GM04504 (cell line): ENCODE measurements at places on chromosomes 1 and 21.

- no peak for DNase-seq
Measured at GRCh38 chr1:71053146-71053545, 5.5 kb upstream of the PTGER3 start.

GRCh38 chr1:41122851-41123518, 101.5 kb upstream of the SLFNL1 start:
- DNase-seq = peak; percentile 68

DNA sequence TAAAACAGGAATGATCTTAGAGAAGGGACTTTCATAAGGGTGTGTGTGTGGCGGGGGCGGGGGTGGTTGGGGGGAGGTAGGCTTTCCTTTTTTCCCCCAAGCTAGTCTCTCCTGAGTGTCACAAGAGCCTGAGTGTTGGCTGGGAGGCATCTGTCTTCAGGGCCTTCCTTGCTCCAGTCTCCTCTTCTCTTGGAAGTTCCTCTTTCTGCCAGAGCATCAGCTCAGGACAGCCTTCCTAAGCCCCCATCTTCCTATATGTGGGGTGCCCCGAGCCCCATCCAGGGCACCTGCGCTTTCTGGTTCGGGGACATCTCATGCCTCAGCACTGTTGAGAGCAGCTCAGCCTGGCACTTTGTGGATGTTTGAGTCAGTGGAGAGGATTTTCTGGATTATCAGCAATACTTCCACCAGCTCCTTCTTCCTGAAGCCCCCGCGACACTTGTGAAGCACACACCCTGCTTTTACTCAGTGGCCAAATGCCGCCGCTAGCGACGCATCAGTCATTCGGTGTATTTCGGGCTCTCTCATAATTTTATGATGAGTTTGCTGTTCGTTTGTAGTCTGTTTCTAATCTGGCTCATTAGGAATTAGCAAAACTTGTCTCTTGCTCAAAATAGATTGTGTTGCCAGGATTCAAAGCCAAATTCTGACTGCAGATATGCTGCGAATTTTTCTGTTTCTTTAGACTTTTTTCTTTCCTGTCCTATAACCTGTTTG, 61.7 kb downstream of the GALNT2 start:
- no peak for DNase-seq

DNA sequence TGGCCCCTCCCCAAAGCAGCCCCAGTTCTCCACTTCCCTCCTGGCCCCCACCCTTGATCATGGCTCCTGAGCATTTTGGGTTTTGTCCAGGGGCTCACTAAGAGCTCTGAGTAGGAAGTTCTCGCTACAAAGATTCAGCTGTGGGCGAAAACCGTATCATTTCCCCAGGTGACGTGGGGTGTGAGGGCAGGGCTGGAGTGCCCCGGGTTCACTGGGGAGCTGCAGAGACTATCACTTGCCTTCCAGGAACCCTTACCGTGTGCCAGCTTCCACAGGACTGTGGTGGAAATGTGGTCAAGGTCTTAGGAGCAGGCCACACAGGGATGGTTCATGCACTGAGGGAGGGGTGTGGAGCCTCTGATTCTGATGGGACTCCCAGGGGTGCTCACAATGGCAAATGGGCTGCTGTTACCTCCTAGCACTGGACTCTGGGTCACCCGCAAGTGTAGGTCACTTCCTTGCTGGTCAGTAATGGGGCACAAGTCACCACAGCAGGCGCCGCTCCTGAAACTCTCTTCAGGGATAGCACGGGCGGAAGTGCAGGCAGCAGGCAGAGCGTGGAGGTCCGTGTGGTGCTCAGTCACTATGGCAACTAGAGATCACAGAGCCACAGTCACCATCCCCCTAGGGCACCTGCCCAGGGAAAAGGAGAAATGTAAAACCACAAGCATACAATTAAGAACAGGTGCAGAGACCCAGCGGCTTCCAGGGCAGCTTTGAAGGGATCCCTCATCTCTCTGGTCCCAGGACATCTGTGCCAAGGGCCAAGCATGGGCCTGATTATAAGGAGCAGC, 35.4 kb downstream of the RSPH1 start:
- no peak for DNase-seq

GRCh38 chr21:43763901-43764523, 12.1 kb downstream of the CSTB start:
- no peak for DNase-seq

GRCh38 chr1:241869022-241869421, 21.0 kb downstream of the EXO1 start:
- DNase-seq = no peak

- no peak for DNase-seq
Measured at GRCh38 chr1:212381397-212382035, 33.2 kb downstream of the PACC1 start.

GRCh38 chr1:230749150-230749549, 2.0 kb downstream of the CAPN9 start:
- DNase-seq = no peak

- no peak for DNase-seq
Measured at GRCh38 chr1:207026104-207026534, 6.4 kb downstream of the C1orf116 start.

DNA sequence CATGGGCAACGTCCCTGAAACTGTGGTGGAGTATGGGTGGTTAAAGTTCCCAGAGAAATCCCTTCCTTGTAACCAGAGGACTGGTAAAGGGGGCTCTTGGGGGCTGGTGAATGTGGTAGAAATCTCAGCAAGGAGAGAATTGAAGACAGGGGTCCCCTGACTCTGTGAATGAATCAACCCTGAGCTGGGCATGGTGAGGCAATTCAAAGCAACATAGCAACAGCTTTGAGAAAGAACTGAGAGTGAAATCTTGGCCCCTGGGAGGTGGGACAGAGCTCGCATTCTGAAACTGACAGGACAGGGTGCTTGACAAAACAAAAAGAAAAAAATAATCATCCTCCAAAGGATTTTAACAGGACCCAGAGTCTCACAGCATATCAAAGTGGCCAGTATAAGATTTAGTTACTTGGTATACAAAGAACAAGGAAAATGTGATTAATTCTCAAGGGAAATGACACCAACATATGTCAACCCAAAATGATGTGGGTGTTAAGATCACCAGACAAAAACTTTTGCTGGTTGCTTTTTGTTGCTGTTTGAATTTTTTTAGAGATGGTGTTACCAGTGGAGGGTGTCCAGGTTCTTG, 11.7 kb upstream of the SUMO3 start:
- no peak for DNase-seq

GRCh38 chr21:19922122-19922521, 1076.1 kb upstream of the NCAM2 start:
- DNase-seq = no peak

DNA sequence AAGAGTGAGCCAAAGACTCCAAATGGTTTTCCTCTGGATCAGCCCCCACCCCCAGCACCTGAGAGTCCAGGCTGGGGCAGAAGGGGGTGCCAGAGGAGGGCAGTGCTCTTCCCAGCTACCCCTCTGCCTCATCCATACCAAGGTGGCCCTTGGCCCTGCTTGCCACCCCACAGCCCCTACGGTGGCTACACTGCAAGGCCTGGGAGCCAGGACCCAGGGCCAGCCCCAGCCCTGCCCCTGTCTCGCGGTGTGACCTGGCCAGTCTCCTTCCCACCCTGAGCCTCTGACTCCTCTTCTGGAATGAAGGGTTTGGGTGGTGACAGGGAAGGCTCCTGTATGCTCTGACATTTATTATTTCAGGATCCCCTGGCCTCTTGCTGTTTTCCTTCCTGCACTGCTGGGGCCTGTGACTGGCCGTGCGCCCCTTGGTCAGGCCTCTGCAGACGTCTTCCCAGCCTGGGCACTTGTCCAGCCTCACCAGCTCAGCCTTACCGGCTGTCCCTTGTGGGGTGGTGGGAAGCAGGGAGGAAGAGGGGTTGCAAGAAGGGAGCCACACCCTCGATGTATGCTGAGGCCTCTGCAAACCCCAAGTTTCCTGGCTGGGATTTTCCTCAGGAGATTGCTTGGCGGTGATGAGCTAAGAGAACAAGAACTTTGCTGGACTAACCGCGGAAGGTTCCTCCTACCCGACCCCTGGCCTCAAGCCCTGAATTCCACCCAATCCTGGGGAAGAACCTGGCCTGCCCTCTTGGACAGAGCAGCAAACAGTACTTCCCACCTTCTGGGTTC, 13.5 kb downstream of the ASAP3 start:
- DNase-seq = no peak

- no peak for DNase-seq
Measured at GRCh38 chr1:13838236-13838635, 138.2 kb downstream of the PRDM2 start.

- DNase-seq = no peak
Measured at GRCh38 chr1:110243146-110243545, 33.0 kb downstream of the KCNC4 start.

DNA sequence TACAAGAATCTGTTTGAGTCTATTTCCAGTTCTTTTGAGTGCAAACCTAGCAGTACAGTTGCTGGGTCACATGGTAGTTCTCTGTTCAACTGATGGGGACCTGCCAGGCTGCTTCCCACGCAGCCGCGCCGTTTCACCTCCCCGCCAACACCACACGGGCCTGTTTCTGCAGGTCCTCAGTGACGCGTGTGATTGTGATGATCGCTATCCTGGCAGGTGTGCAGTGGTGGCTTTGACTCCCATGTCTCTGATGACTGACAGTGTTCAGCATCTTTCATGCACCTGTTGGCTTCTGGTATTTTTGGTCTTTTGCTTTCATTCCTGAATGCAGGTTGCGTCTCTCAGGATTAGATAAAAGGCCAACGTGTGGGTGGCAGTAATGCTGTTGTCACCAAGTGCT, 41.6 kb downstream of the FAAP20 start:
- DNase-seq = no peak

- no peak for DNase-seq
Measured at GRCh38 chr1:110138956-110139355, 11.3 kb upstream of the SLC6A17 start.

DNA sequence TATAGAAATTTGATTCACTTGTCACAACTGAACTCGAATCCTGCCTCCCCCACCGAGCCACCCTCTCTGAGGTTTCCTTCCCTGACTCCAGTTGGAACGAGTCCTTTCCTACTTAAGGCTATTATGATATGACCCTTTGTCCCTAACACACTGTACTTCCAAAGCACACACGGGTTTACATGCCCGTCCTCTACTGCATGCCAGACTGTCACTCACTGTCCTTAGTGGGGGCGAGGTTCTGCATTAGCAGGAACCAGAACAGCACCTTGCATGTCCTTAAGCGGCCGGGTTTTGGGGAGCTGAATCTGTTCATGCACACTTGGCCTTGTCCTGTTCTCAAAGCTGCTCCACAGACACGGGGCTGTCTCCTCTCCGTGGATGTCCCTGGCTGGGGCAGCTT, 164.6 kb upstream of the KCNJ6 start:
- no peak for DNase-seq

DNA sequence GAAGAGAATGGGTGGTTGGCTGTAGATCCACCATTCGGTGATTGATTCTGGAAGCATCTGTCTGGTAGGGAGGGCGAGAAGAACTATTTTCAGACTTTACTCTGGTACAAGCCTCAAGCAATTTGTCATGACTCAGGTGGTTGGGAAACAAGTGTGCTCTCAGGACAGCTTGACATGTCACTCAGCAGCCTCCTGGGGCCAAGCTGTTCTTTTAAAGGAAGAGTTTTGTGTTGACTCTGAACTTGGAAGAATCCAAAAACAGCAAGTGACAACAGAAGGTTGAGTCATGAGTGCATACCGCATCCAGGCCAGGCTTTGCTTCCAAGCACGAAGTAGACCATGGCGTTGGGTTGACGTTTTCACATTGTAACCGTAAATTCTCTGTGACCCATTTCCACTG, 65.9 kb downstream of the CLIC6 start:
- no peak for DNase-seq

DNA sequence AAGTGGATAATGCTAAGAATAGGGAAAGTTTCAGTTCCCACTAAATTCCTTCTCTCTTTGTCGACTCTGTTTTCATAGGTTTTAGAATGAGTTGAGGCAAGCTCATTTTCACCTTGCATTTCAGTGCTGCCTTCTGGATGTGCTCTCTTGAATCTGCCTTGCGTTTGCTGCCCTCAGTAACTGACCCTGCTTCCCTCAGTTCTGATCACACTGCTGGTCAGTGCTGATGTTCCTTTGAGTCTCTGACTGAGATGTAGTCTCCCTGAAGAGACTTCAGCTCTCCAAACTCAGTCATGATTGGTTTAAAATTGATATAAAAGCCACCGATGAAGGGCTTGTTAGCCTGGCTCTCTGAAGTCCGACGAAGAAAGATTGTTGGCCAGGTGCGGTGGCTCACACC, 25.2 kb upstream of the HMGN1 start:
- no peak for DNase-seq

- DNase-seq = no peak
Measured at GRCh38 chr1:116012716-116013115, 36.4 kb downstream of the SLC22A15 start.

DNA sequence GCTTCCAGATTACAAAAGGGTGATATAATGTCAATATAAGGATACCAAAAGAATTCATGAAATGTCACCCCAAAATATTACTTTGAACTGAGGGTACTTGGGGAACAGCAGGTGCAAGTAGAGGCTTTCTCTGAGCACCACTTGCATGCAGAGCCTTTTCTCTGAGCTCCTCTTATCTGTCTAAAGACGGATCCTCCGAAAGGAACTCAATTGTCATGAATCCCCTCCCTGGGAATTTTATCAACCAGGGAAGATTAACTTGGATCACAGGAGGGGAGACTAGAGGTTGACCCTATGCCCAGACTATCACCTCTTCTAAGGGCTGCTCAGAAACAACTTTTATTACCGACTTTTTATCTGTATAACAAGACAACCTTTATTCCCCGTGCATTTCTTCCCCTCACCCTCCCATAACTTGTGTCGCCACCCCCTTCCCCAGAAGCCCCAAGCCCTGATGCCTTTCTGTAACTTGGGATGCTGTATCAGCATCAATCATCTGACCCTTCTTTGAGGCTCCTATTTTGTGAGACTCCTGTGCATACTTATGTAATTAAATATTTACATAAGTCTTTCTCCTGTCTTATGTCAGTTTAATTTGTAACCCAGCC, 94.1 kb downstream of the CACHD1 start:
- DNase-seq = no peak

- DNase-seq = no peak
Measured at GRCh38 chr1:93446837-93447451, 974 bp upstream of the FNBP1L start.

DNA sequence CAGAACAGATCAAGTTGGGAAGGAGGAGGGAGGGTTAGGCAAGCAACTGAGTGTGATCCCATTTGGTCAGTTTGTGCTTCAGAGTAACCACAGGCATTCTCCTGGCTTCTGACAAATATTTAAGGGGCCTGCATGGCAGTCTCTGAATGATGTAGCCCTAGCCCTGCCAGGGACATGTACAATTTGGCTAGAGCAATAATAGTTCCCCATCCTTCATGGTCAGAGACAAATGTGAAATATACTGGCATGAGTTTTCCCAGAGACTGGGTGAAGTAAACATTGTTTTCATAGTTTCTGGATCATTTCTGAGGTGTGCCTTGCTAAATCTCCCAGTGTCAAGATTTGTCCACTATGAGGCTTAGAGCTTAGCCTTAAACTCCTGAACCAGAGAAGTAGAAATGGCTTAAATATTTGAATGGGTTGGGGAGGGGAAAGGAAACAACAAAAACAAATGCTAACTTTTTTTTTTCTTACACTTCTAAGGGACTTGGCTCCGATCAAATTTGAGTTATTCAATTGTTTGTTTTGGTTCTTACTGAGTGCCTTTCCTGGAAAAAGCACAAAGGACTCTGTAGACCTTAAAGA, 42.0 kb upstream of the UBE2U start:
- no peak for DNase-seq
